Transverse colon (tissue), 4 donors: ENCODE measurements at places on chromosomes 3 and 15.

DNA sequence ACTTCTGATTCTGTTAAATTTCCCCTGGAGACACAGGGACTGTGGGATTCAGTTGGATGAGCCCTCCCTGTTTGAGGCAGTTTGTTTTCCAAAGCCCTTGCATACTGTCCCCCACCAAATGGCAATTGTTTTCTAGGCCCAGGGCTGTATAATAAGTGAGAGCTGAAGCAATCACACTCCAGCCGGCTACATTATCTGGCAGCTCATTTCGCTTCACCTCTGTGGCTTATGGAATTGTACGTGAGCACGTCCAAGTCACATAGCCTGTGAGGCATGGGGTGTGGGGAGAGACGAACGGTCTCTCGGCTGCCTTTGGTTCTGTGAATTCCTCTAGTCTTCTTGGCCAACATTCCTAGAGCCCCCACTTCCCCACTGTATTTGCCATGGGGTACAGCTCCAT is 10.7 kb downstream of the RBP2 start:
- no peak for DNase-seq

DNA sequence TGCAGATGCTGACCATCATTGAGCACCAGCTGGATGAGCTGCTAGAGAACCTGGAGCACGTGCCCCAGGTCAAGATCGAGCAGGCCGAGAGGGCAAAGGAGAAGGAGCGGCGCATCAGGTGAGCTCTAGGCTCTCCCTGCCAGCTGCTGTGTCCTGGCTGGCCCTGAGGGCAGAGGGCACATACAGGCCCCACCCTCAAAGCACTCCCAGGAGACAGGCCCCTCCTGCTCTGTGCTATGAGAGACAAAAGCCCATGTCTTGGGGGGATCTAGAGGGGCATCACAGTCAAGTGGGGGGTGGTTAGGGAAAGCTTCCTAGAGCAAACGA is 39.5 kb downstream of the CFAP100 start:
- DNase-seq: no peak

DNA sequence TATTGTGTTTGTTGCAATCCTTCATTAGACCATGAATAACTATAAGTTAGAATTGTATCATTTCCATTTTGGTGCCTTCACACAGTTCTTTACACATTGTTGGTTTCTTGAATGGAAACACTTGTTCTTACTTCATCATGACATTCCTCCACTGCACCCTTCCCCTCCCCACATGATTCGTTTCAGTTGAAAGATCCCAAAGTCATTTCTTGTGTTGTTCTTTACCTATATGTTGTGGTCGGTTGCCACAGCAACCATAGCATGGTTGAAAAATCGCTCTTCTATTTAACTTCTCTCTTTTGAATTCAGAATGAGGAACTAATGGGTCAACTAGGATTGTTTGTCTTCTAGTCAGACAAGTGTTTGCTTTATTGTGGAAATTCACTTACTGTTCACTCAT is 103.3 kb downstream of the IL1RAP start:
- peak; percentile 16 for DNase-seq

GRCh38 chr3:144843099-144843498 is 871.5 kb downstream of the DIPK2A start:
- no peak for DNase-seq

DNA sequence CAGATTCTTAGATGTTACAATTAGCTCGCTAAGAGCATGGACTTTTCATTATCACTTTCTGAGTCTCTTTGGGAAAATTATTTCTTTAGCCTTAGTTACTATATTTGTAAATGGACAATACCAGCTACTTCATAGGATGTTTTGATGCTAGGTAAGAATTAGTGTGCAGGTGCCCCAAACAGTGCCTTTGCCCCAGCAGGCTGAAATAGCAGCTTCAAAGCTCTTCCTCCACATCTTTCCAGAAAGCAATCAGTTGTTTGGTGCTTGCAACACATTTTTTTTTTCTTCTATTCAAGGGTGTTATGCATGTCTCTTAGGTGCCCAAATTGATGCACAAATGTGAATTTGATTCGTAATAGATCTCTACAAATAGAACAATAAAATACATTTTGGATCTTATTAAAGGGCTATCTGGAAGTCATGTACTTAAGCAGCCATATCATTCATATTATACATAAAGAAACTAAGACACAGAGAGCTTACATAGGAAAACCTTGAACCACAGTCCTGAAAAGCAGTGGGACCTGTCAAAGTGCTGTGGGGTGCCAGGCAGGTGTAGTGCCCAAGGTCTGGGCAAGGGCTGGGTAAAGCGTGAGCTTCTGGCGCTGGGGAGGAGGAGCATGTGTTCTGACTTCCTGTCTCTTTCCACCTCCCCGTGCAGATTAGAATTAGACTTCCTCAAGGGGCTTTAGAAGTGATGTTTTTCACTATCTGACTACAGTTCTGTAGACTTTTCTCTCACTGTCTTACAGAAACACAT is 62.9 kb downstream of the FNDC3B start:
- DNase-seq: peak; percentile 49
